ENCODE measurements at places on chromosomes 2 and 18.

DNA sequence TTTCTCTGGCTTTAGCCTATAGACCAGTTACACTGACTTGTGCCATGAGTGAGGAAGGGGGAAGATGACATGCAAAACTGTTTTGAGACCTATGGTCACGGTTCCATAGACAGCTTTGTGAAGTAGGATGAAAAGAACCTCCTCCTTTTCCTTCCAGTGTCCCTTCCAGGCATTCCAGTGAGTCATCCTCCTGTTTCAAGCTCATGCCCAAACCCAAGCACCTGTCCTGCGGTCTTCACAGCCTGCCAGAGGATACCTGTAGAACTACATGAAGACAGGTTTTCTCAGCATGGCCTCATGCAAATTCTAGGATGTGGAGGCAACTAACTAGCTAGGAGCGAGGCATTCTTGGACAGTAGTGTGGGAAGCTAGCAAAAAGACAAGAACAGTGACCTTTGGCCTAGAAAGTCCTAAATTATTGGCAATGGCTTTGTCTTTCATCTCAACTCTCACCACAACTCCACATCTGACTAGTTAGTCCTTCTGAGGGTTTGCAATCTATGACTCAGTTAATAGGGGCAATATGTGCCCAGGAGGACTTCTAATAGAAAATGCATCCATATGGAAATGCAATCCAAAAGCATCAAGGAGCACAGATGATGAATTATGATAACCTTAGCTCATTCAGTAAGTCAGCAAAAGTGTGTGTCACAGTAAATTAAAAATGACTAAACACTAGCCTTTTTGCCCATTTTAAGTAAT is 154.7 kb downstream of the RBM43 start:
- no peak for DNase-seq

DNA sequence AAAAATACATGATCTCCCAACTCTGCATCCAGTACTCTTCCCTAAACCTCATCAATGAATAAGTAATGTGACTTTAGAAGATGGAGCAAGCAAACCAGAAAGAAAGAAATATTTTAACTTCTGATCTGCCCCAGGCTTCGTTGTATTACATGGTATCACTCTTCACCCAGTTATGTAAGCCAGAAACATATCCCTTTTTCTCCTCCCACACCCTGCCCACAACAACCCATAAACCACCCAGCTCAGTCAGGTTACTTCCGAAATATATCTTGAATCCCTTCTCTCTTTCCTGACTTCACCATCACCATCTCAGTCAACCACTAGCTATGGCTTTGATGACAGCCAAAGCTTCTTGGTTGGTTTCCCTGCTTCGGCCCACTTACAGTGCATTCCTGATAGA is 295.8 kb upstream of the PARD3B start:
- no peak for DNase-seq

DNA sequence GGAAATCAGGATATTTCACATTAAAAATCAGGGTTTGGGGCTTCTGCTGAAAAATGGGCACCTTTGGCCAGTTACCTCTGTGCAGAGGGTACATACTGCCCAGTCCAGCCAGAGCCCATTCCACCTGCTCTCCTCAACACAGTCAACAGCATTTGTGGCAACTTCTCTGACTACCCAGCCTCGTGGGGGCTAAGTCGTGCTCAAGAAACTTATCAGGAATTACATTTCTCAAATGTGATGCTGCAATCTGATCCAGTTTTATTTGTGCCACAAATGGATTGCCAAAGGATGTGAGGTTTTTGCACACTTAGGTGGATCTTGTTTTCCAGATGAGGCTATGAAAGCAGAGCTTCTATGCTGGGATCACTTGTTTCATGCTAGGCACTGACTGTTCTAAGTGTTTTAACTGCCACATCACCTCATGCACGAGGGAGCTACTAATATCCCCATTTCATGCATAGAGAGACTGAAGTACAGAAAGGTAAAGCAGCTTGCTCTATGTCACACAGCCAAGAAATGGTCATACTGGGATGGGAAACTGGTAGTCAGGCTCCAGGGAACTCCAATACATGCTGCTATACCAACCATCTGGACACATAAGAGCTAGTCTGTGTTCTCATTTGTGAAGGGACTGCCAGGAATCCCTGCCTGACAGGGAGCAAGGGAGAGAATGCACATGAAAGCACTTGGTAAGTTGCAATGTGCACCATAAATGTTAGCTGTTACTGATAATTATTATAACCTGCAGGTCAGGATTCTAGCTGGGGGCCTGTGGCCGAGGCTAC is 89.0 kb upstream of the HK2 start:
- no peak for DNase-seq

- no peak for DNase-seq
Observed at GRCh38 chr2:11073251-11073650, 82.0 kb upstream of the SLC66A3 start.

- DNase-seq, result peak; percentile 46
Observed at GRCh38 chr2:231068525-231069222, 12.0 kb downstream of the PSMD1 start.

DNA sequence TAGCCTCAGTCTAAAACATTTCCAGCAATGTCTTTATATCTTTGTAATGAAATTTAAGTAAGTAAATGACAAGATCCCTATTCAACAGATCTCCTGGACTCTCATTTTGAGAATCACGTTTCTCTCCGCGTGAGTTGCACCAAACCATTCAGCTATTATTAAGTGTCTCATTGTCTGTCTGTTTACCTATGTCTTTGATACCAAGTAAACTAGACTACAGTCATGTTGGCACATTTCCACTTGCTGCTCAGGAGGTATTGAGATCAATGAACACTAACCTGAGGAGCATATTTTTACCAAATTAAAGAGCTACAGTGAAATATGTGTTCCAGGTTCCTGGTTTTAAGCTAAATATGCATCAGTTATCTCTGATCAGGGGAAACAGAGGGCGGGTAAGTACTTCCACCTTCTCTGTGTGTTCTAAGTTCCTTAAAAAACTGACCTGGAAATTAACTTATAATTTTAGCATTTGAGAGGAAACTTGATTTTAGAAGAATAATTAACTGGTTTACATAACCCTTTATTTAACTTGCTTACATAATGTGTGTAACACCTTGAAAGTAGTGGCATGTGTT is 125.8 kb downstream of the OSBPL6 start:
- no peak for DNase-seq

- DNase-seq, result no peak
Observed at GRCh38 chr2:40324656-40325055, 127.2 kb downstream of the SLC8A1 start.

GRCh38 chr18:32910694-32911296 is 138.0 kb upstream of the KLHL14 start:
- DNase-seq, result no peak

DNA sequence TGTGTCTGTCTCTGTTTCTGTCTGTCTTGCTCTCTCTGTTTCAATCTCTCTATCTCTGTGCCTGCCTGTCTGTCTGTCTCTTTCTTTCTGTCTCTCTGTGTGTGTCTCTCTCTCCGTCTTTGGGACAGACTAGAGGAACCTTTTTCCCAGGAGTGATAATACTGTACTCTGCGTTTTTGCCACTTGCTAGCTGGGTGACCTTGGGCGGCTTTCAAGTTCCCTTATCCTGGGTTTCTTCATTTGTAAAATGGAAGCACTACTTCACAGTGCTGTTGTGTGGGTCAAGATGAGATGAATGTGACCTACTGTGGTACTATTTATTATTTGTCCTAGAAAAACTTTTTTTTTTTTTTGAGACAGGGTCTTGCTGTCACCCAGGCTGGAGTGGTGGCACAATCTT is 42.4 kb downstream of the HPCAL1 start:
- no peak for DNase-seq
